ENCODE measurements at places on chromosomes 5 and 9. TPM values are rescaled to one million over a fixed set of nuclear protein-coding genes. Genes with fewer than 3 reads are reported as not detected.

The PIP5KL1 gene
- 3.3 TPM for total RNA-seq

The GRIA1 gene
- total RNA-seq = not detected

The CCNO gene
- not detected for total RNA-seq

The TAF11L3 gene
- not detected for total RNA-seq

GRCh38 chr5:95216136-95216955, 68.5 kb downstream of the MCTP1 start:
- no peak for DNase-seq

GRCh38 chr5:78291687-78292086, 2.8 kb downstream of the AP3B1 start:
- DNase-seq = no peak

GRCh38 chr5:177035976-177036375, 13.5 kb downstream of the ZNF346 start:
- DNase-seq = no peak

- no peak for DNase-seq
Observed at GRCh38 chr9:134317400-134317789, 8.9 kb upstream of the RXRA start.

DNA sequence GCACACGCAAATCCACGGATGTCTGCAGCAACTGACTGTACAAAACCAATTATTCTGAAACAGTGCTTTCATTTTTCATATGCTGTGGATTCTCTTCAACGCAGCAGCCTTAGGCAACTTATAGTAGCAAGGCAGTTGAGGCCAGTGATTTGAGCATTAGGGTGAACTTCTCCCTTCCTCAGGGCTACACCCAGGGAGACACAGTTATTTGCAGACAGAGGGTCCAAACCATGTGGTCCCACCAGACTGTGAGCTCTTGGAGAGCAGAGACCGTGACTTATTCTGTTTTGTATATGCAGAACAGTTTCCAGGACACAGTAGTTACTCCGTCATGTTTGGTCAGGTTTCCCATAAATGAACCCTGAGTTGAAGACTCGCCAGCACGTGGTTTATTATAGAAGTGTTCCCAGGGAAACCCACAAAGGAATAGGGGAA, 19.0 kb upstream of the WHRN start:
- no peak for DNase-seq

DNA sequence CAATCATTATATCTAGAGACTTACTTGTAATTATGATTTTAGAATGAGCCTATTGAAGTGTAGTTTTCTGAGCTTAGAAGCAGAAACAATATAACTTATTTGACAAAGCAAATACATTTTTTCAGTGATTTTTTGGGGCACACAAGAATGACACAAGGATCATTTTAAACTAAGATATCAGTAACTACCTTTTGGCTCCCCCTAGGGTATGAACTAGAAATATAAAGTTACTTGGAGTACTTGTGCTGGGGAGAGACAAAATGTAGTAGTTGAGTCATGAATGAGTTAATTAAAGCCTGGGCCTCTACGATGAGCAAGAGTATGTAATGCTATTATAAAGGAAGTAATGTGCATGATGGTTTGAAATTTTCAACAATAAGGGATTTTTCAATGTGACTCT, 1244.1 kb upstream of the ACO1 start:
- DNase-seq = no peak

Data from CD4-positive, CD25-positive, alpha-beta regulatory T cell (primary cell).